ENCODE measurements at places on chromosomes 2 and 18. TPM values are rescaled to one million over a fixed set of nuclear protein-coding genes. Genes with fewer than 3 reads are reported as not detected.

- H3K27me3 ChIP-seq, result no peaks in the 10 kb centered on the region
- H3K4me3 ChIP-seq, result no peak overlapping the region
- DNase-seq, result no peak
- H3K27ac ChIP-seq, result no peak overlapping the region
- no peaks in the 10 kb centered on the region for H3K4me1 ChIP-seq
Observed at GRCh38 chr18:77749089-77749488, 499.4 kb downstream of the GALR1 start.

G6PC2 gene
- not detected for total RNA-seq

DNA sequence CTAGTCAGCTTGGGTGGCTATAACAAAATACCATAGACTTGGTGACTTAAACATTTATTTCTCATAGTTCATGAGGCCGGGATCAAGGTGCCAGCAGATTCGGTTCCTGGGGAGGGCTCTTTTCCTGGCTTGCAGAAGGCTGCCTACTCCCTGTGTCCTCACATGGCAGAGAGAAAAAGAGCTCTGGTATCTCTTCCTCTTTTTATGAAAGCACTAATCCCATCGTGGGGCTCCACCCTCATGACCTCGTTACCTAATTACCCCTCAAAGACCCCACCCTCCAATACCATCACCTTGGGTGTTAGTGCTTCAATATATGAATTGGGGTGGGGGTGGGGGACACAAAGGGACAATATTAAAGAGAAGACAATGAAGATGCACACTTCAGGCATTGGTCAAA, 67.1 kb upstream of the CCBE1 start:
- H3K27ac ChIP-seq, result no peak overlapping the region
- H3K4me3 ChIP-seq, result no peak overlapping the region
- DNase-seq, result no peak
- no peaks in the 10 kb centered on the region for H3K36me3 ChIP-seq
- no peaks in the 10 kb centered on the region for H3K4me1 ChIP-seq
- no peaks in the 10 kb centered on the region for H3K27me3 ChIP-seq

IHH gene
- total RNA-seq, result 0.16 TPM

DNA sequence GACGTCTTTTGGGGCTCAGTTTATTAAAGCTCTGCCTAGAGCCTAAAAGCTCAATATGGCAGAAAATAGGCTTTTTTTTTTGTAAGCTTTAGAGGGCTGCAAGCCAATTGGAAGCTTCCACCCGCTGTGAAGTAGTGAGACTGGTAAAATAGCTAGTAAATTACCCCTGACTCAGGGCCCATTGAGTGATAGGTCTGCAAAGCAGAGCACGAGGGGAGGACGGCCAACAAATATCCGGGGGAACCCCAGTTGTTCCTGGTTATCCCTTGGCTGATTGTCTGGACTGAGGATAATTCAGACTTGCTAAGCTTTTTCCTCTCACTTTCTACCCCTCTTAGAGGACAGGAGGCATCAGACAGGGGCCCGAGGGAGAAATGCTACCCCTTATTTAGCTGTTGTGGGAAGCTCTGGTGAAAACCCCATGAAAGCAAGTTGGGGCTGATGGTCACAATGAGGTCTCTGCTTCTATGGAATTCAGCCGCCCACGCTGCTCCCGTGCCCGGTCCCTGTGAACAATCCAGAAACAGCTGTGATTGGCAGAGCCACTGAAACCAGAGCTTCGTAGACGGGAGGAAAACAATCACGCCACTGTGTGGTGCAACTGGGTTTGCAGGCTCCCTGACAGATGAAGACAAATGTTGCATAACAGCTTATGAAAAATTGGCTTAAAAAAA, 141.9 kb upstream of the LGALSL start:
- H3K4me1 ChIP-seq, result no peaks in the 10 kb centered on the region
- H3K27me3 ChIP-seq, result no peaks in the 10 kb centered on the region
- no peaks in the 10 kb centered on the region for H3K36me3 ChIP-seq
- peak overlapping the region; percentile 93 for H3K27ac ChIP-seq

DNA sequence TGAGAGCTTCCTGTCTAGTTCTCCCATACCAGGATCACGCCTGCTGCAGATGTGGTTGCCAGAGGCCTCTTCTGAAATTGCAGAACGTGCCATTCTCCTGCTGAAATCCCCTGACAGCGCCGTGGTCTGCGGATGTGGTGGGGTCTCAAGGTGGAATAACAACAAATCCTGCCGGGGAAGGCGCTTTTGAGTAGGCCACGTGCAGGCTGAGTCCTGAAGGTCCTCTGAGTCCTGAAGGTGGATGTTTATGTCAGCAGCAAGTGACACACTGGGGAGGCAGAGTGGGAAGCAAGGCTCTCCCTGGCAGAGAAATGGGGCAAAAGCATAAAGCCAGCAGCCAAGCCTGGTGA, 241.4 kb downstream of the MYCN start:
- H3K36me3 ChIP-seq, result no peaks in the 10 kb centered on the region
- H3K27me3 ChIP-seq, result no peaks in the 10 kb centered on the region
- no peak overlapping the region for H3K27ac ChIP-seq
- H3K4me3 ChIP-seq, result no peak overlapping the region

DNA sequence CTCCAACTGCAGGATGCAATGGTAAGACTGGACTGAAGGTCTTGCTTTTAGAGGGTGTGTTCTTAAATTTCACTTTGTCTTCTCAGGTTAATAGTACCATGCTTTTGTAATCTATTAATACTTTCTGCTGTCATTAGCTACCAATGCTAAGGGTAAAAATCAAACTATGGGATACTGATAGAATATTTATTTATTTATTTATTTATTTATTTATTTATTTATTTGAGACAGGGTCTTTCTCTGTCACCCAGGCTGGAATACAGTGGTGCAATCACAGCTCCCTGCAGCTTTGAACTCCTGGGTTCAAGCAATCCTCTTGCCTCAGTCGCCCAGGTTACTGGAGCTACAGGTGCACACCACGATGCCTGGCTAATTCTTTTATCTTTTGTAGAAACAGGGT, 152.1 kb downstream of the SPP2 start:
- H3K27ac ChIP-seq, result no peak overlapping the region
- H3K4me1 ChIP-seq, result no peaks in the 10 kb centered on the region
- H3K36me3 ChIP-seq, result no peaks in the 10 kb centered on the region
- no peak overlapping the region for H3K4me3 ChIP-seq
- no peaks in the 10 kb centered on the region for H3K27me3 ChIP-seq
- no peak for DNase-seq

M1AP gene
- 0.66 TPM for total RNA-seq

DNA sequence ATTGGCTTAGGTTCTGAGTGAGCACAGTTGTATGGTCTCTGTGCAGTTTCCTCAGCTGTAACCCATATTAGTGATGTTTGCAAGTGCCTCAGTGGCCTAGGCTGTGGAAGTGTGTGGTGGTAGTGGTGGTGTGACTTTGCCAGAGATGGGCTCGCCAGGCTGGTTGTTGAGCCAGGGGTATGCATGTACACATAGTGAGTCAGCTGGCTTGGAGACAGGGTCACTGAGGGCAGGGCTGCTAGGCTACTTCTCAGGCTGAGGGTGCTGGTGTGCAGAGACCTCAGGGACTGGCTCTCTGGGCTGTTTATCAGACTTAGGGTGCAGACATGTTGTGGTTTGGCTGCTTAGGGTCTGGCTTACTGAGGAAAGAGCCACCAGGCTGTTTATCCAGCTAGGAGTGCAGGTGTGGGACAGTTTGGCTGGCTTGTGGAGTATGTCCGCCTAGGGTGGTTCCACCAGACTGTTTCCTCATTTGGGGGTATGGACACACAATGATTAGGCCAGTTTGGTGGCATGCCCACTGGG, 15.0 kb downstream of the APLF start:
- no peak overlapping the region for H3K27ac ChIP-seq
- DNase-seq, result no peak
- no peaks in the 10 kb centered on the region for H3K36me3 ChIP-seq
- no peaks in the 10 kb centered on the region for H3K4me1 ChIP-seq
- no peaks in the 10 kb centered on the region for H3K27me3 ChIP-seq

All from breast epithelium (tissue), 4 donors.